NCI-H82 (cell line): ENCODE measurements at places on chromosomes 2 and 18.

- DNase-seq = peak; percentile 23
Observed at GRCh38 chr2:46327627-46328026, 30.4 kb downstream of the EPAS1 start.

DNA sequence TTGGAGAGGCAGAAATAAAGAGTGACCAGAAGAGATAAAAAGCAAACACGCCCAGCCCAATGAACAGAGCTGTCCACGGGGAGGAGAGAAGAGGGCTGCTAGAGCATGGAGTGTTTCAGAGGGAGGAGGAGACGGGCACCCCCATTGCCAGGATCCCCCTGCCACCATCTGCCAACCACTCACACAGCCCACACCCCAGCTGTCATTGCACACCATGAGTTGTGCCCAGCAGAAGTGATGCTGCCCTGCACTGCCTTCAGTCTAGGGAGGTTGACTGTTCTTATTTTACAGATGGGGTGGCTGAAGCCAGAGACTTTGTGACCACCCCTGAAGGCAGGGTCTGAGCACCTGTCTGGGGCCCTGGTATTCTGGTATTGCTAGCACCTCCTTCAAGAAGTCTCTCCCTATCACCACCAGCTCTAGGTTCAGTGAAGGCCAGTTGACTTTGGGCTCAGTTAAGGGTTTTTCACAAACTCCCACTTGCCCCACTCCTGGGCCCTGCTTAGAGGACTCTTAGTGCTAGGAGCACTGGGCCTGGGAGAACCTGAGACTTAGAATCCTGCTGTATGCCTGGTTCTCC, 2.4 kb downstream of the FABP1 start:
- no peak for DNase-seq

DNA sequence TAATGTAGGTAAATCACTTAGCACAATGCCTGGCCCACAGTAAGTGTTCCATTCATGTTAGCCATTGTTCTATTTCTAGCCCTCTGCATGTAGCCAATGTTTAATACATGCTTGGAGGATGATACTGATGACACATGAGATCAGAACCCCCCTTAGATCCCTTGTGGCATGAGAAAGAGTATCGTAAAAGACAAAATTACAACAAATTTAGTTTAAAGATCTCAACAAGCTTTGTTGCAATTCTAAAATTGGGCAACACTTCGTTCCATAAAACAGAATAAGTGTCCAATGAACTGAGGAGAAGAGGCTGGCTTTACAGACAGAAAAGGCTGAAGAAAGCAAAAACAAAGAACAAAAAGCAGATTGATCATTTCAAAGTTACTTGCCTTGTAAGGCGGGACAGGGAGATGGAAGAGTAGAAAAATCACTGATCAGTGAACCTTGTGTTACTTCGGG, 148.7 kb upstream of the SLC1A4 start:
- no peak for DNase-seq

- DNase-seq = no peak
Observed at GRCh38 chr2:223865124-223865523, 27.7 kb upstream of the AP1S3 start.

DNA sequence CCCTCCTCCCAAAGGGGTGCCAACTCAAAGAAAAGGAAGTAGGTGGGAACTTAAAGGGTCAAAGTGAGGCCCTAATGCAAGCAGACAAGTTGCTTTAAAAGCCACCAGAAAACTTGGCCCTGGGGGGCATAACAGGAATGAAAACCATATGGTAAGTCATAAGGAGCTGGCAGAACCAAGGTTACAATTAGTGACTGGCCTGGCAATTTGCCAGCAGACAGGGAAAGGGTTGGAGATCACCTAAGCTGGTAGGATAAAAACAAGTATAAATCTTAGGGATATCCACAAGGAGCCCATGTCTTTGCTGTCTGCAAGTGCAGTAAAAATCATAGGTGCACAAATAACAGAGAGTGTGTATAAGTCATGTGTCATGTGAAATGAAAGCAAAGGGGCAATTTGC, 256.7 kb upstream of the LRRTM4 start:
- peak; percentile 74 for DNase-seq

DNA sequence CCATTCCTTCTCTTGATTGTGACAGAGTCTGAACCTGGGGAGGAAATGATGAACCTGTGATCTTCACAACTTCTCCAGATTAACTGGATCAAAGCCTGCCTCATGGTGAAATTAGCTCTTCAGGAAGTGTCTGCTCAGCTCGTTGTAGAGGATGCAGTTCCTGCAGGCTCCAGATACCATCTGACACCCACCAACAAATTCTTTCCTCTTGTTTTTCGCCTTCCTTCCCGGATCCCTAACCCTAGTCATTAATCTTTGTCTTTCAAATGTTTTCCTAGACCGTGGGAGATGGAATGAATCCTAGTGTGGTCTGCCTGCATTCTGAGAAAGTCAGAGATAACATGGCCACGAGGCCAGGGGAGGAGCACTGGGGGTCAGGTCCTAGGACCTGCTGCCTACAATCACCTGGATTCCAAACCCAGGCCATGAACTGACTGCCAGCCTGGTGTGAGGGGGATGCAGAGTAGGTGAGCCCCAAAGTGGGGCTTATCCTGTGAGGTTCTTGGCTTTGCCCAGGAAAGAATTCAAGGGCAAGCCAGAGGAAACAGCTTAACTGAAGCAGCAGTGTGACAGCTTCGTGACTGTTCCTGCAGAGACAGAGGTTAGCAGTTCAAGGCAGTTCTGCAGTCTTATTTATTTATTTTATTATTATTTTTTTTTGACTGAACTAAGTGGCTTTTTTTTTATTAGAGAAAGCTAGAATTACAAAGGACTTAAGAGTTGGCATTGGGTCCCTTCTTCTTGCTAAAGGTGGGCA, 67.8 kb downstream of the DIPK1C start:
- no peak for DNase-seq

DNA sequence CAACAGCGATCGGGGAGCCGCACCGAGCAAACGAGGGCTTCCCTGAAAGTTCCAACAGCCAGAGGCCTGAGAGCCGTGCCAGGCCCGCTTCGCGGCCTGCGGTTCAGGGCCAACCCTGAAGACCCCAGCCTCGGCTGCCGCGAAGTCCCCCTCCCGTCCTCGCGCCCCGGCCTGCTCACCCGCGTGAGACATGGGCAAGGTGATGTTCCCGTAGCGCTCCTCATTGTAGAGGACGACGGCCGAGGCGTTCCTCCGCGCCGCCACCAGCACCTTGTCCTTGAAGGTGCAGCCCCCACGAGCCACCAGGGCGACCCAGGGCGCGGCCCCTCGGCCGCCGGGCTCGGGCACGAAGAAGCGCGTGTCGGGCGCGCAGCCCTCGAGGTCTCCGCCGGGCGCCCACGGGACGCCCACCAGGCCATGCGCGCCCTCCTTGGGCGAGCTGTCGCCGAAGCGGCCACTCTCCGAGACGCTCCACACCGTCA, 510 bp downstream of the RNF149 start:
- peak; percentile 62 for DNase-seq

DNA sequence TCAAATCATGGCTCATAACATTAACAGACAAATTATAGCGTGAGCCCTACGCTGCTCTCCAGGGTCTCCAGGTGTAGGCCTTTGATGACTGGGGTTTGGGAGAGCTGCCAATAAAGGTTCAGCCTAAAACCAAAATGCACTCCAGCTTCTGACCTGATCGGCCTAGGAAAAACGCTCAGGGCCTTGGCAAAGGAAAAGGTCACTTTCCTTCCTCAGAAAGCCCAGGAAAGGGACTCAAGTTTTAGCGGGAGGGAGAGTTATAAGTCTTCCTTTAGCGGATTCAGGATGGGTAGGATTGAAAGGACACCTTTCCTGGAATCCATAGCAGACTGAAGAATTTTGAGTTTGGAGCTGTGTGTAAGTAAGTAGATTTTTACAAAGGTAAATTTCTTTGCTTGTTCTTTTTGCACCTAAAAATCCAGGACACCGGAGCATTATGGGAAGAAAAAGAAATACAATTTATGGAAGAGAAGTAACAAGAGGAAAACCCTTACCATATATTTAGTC, 8.8 kb downstream of the EVX2 start:
- no peak for DNase-seq

GRCh38 chr2:144747571-144747970, 227.7 kb upstream of the ZEB2 start:
- no peak for DNase-seq

DNA sequence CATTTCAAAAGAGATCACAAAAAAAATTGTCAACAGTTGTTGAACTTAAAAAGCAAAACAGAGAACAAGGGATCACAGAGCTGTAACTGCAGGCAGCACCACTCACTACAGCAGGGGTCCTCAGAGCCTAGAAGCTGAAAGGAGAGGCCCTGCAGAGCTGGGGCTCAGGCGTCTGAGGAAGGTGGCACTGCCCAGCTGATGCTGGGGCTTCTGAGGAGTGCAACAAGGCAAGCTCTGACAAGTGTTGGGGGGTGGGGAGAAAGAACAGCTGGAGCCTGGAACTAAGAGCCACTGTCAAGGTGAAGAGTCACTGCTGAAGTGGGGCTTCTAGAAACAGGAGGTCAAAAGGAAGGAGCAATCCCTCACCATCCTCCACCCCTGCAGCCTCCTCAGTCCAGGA, 46.2 kb downstream of the FTCDNL1 start:
- DNase-seq = no peak

DNA sequence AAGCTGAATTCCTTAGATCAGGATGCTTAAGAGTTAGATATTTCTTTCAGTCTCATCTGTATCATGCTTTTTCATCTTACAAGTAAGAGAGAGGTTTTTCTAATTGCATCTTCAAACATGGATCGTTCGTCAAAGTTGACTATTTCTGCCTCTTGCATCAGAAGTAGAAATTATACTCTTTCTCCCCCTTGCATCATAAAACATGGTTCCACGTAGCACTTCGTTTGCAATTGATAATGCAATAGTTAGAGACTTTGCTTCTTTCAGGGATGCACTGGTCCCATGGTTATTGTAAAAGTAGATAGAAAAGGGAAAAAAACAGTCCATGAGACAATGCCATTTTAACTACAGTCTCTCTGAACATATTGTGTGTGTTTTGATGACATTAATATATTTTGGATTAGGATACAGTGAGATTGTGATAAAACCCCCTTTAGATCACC, 75.1 kb upstream of the PARD3B start:
- DNase-seq = no peak

DNA sequence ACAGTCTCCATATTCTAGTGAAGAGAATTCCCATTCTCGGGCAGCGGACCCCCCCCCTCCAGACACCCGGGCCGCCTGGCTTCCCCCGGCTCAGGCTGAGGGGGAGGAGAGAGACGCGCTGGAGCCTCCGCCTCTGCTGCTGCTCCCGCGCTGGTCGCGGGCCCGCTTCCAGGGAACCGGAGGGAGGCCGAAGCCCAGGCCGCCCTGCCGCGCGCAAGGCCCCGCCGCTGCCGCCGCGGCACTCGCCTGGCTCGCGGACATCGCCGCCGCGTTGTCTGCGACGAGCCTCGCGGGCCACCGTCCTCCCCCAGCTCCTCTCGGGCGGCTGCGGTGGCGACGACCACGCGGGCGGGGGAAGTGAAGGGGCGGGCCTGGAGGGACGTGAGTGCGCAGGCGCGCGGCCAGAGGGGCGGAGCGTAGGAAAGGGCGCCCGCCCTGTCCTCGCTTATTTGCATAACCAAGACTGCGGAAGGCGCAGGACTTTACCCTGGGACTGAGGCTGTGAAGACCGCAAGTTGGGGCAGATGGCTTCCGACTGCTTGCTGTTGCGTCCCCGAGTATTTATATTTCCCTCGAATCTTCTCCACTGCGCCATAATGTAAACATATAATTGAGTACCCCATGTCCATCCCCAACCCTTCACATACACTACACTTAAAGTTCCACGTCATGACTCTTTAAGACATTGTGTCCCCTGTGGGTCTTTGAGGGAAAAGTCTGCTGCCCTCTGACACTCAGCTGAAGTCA, at the start of gene ARL5A:
Gene ARL5A (minus strand): TSS at position 279 of the 747 bp plus-strand sequence. CDS start 245 bp downstream, at position 34.
- DNase-seq = peak; percentile 97
